ENCODE measurements at places on chromosomes 2 and 18.

GRCh38 chr2:235511187-235511661 is 17.4 kb downstream of the AGAP1 start:
- no peak for DNase-seq

- no peak for DNase-seq
Observed at GRCh38 chr2:230748087-230748486, 35.4 kb downstream of the CAB39 start.

GRCh38 chr2:124609667-124610066 is 584.6 kb downstream of the CNTNAP5 start:
- no peak for DNase-seq

DNA sequence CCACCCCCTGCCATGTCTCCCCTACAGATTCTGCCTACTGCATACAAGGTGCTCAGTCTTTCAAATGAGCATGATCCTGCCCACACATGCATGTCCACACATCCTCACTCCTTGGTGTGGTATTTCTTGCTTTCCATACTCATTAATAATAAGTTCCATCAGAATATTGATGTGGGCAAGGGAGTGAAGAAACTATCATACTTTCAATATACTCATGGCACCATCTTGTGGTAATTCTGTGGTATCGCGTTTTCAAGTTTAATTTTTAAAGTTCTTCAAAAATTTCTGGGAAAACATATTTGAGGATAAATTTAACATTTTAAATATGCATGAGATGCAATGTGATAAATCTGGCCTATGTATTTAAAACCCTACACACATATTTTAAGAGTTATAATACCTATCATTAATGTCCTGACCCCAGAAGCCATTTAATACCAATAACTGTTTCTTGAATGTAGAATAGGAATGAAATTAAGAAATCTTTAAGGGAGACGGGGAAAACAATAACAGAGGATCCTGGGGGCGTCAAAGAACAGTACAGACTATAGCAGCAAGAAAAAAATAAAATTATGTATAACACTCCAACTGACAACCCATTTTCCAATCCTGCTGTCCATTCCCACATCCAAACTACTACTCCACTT is 110.1 kb downstream of the ZNF385B start:
- DNase-seq: no peak

- no peak for DNase-seq
Observed at GRCh38 chr2:46829231-46829995, 86.2 kb downstream of the MCFD2 start.

DNA sequence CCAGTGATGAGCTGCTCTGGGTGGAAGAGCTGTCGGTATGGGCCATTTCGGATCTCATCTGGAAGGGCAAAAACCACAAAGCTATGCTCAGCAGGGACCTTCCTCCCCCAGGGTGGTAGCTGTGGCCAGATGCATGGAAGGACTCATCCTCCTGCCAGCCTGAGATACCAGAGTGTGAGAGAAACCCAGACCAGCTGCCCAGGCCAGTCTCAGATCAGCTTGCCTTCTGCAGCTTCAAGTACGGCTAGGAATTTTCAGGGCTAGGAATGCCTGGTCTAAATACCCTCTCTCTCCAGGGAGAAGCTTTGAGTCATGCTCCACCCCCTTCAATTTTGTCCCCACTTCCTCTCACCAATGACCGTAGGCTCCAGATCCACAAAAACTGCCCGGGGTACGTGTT is 1.4 kb upstream of the TUBA4B start:
- DNase-seq: no peak

DNA sequence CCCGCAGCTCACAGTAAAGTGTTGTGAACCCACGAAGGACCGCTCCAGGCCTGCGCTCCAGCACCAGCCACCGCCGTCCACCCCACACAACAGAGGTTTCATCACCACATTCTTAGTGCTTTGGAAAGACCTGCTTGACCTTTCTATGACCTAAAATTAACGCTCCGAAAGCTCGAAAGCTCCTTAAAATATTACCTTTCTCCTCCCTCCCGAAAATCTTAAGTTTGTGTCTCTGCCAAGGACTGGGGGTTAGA is 149.2 kb downstream of the TWIST2 start:
- DNase-seq: no peak

DNA sequence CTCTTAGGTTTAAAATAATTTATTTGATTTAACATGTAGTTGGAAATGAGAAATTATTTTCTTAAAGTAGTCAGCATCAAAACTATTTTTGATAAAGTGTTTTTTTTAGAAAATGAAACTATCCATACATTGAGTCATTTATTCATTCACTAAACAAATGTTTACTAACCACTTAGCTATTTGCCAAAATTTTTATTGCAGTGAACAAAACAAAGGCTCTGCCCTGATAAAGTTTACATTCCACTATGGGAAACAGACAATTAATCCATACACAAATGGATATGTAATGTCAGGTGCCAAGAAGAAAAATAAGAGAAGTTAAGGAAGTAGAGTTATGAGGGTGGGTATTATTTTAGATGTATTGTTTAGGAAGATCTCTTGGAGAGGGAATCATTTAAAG is 19.1 kb upstream of the CCDC178 start:
- no peak for DNase-seq
